NCI-H1930 (cell line): ENCODE measurements at places on chromosomes 2 and 18.

- no peak for DNase-seq
These were observed 440.3 kb downstream of the NRXN1 start for GRCh38 chr2:50591642-50592041.

- no peak for DNase-seq
These were observed 140.8 kb upstream of the SETBP1 start for GRCh38 chr18:44539926-44540325.

DNA sequence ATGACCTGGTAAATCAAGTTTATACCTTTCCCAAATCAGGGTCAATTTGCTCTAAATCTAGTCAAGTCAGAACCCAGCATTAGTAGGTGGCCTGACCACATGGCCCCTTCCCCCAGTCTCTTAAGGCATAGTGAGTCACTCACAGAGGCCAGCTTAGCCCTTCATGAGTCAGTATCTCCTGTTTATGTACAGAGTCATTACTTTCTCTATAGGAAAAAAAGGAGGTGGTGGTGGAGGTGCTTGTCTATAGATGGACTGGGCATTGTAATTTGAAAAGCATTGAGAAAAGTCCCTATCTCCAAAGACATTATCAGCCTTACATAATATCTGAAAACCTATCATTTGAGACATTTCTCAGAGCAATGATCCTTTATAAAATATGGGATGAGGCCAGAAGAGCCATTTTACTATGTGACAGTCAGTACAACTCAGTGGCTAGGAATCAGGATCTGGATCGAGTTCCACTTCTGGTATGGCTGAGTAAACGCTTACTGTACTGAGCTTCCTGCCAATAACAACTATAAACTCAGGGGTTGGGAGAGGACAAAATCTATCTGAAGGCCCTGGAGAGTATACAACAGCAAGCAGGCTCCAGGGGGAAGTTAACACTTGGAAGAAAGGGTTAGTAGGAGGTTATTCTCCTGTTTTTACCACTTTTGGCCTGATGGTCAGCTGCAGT is 22.5 kb upstream of the SIGLEC15 start:
- no peak for DNase-seq

DNA sequence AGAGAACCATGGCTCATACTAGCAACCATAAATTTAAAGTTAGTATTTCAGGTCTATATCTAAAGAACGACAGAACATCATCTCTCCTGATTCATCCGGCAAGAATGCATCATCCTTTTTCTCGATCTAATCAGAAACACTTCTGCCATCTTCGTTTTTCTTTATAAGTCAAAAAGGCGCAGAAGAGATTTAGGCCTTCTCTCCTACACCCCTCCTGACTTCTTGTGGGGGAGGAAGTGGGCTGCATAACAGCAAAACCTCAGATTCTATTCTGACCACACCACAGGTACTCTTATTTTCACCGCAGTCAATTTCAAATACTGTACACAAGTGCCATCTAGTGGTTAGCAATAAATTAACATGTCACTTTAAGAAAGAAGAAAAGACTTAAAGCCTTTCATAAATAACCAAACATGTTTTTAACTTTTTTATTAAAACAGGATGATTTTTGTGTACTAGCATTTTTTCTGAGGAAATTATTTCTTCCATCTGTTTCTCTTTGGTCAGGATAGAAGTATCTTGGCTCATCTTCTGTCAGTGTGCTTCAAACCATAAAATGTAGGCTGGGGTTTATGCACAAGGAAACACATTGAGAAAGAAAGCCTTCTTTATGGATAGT is 48.4 kb upstream of the PIK3C3 start:
- no peak for DNase-seq

DNA sequence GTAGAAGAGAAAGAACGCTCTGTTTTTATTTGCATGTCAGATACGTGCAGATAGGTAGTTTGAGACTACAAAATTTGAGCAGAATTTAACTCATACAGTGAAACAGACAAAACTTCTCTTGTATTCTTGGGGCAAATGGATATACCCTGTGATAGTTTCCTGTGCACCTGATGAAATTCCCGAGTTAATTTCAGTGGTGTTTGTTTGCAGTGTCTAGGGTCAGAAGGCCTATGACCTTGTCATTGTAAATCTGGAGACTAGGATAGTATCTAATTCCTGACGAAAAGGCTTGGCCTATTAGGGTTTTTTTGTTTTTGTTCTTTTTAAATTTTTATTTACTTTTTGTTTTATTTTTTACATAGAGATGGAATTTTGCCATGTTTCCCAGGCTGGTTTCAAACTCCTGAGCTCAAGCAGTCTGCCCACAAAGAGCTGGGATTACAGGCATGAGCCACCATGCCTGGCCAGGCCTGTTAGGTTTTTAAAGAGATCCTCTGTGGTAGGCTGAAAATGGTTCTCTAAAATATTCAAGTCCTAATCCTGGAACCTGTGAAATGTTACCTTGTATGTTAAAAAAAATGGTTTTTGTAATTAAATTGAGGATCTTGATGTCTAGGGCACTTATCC is 17.6 kb downstream of the LCLAT1 start:
- DNase-seq = no peak

DNA sequence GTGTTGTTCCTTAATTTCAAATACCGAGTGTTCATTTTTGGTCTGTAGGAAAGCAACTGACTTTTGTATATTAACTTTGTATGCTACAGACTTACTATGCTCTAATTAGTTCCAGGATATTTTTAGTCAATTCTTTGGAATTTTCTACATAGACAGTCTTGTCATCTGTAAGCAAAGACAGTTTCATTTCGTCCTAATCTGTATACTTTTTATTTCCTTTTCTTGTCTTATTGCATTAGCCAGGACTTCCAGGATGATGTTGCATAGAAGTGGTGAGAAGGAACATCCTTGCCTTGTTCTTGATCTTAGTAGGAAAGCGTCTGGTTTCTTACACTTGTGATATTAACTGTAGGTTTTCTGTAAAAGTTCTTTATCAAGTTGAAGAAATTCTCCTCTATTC is 56.5 kb downstream of the EPC2 start:
- no peak for DNase-seq

DNA sequence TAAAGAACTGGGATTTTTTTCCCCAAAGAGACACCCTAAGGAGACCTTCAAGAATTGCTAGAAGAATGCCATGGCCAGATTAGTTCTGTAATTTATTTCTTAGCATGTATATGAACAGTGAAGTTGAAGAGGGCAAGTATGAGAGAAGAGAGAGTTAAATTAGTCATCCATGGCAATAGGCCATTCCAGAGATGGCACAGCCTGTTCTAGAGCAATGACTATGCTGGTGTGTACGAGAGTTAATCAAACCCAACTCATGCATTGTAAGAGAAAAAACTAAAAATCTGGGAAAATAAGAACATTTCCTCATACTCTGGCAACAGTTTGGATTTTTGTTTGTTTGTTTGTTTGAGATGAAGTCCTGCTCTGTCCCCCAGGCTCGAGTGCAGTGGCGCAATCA is 112.1 kb upstream of the PIK3C3 start:
- DNase-seq = no peak

- DNase-seq = no peak
These were observed 1094.6 kb upstream of the CDH2 start for GRCh38 chr18:29271501-29271900.

DNA sequence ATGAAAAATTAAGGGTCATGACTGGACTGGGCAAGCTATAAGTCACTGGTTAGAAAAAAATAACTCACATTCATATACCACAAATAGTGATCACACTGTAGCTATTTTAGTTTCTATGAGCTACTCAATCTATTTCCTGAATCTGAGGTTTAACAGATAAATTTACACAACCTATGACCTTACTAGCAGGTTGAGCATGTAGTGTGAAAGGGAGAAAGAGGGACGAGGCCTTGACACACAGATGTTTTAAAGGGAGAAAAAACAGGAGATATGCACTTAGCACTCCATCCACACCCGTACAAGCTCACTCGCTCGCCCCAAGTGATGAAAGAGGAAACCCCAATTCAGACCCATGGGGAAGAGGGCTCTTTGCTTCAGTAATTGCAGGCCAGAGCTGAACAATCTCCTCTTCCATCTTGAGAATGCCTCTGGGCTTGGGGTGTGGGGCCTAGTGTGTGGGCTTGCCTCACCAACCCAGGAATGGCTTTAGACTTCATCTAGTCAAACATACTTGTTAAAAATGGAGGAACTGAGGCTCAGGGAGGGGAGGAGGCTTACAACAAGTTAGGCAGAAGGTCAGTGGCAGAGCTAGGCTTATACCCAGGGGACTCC is 10.7 kb downstream of the CYRIA start:
- no peak for DNase-seq

- DNase-seq = no peak
These were observed 339.4 kb downstream of the RND3 start for GRCh38 chr2:150147889-150148683.
